Aortic smooth muscle cell (primary cell): ENCODE measurements at places on chromosomes 1 and 21. TPM values are rescaled to one million over a fixed set of nuclear protein-coding genes. Genes with fewer than 3 reads are reported as not detected.

Gene LCE1C
- total RNA-seq: not detected in 2 replicates

Gene CDA
- 0.12 TPM in 1 of 2 replicates, not detected in the other for total RNA-seq

Gene IL24
- not detected in 2 replicates for total RNA-seq

Gene TDRD10
- under 0.01 and 0.06 TPM in 2 replicates for total RNA-seq

Gene TMEM61
- not detected in 2 replicates for total RNA-seq

Gene LUZP1
- total RNA-seq: 27.1 and 34.7 TPM in 2 replicates

Gene CD48
- total RNA-seq: not detected in 2 replicates

Gene YIPF1
- 24.8 and 28.5 TPM in 2 replicates for total RNA-seq

Gene LIPI
- not detected in 2 replicates for total RNA-seq

Gene CCDC181
- total RNA-seq: 0.92 and 1.1 TPM in 2 replicates

Gene VASH2
- total RNA-seq: under 0.01 TPM in 1 of 2 replicates, not detected in the other

Gene HAO2
- not detected in 2 replicates for total RNA-seq

Gene PDC
- total RNA-seq: 0.06 TPM in 1 of 2 replicates, not detected in the other

Gene ZNF691
- 7.0 and 7.3 TPM in 2 replicates for total RNA-seq

Gene IGFN1
- under 0.01 and 0.19 TPM in 2 replicates for total RNA-seq

Gene CFHR5
- total RNA-seq: not detected in 2 replicates

Gene CHRM3
- total RNA-seq: 0.37 and 5.2 TPM in 2 replicates

Gene MTARC1
- total RNA-seq: 0.92 and 1.1 TPM in 2 replicates

Gene PTGFRN
- total RNA-seq: 94.3 and 96.2 TPM in 2 replicates

Gene FBLIM1
- total RNA-seq: 70.9 and 129 TPM in 2 replicates

Gene LRRC71
- 0.13 and 0.75 TPM in 2 replicates for total RNA-seq

Gene DRAXIN
- 0.50 and 0.53 TPM in 2 replicates for total RNA-seq

Gene RGS4
- 628 and 1,199 TPM in 2 replicates for total RNA-seq

Gene FAM3B
- 0.13 TPM in 1 of 2 replicates, not detected in the other for total RNA-seq

Gene ATXN7L2
- total RNA-seq: 1.3 and 1.8 TPM in 2 replicates

Gene C1orf105
- total RNA-seq: not detected in 2 replicates

Gene SELE
- total RNA-seq: under 0.01 TPM in 2 replicates

Gene STRIP1
- total RNA-seq: 47.1 and 47.4 TPM in 2 replicates

Gene GJA4
- 1.1 and 1.6 TPM in 2 replicates for total RNA-seq

Gene UBXN11
- total RNA-seq: 4.8 and 5.3 TPM in 2 replicates

Gene CLCA2
- total RNA-seq: 0.26 and 1.2 TPM in 2 replicates

Gene SPATA21
- not detected in 2 replicates for total RNA-seq

Gene AIM2
- not detected in 2 replicates for total RNA-seq

Gene IL10RB
- 52.4 and 56.5 TPM in 2 replicates for total RNA-seq

Gene AVPR1B
- not detected in 2 replicates for total RNA-seq

Gene C1orf94
- total RNA-seq: under 0.01 and 0.06 TPM in 2 replicates

Gene CD101
- 0.26 and 0.31 TPM in 2 replicates for total RNA-seq

Gene KIAA0040
- total RNA-seq: 0.81 and 2.2 TPM in 2 replicates

Gene USF1
- total RNA-seq: 73.6 and 80.6 TPM in 2 replicates

Gene LCA5L
- 1.3 and 1.8 TPM in 2 replicates for total RNA-seq

Gene SNRPE
- 47.3 and 49.1 TPM in 2 replicates for total RNA-seq

Gene HSPA6
- total RNA-seq: 0.26 and 0.62 TPM in 2 replicates

Gene TMEM9
- total RNA-seq: 56.4 and 61.4 TPM in 2 replicates

Gene S100A6
- 2,220 and 2,797 TPM in 2 replicates for total RNA-seq

Gene LYST
- 32.9 and 34.2 TPM in 2 replicates for total RNA-seq

Gene CAP1
- 623 and 655 TPM in 2 replicates for total RNA-seq

Gene GALE
- 19.3 and 29.3 TPM in 2 replicates for total RNA-seq

Gene SH3BGRL3
- 117 and 123 TPM in 2 replicates for total RNA-seq

Gene CFAP141
- total RNA-seq: not detected in 2 replicates

Gene SPRR4
- not detected in 2 replicates for total RNA-seq

Gene NR1I3
- total RNA-seq: not detected in 2 replicates

Gene ADORA1
- 0.26 TPM in 1 of 2 replicates, not detected in the other for total RNA-seq
